Cardiac muscle cell (in vitro differentiated cells and primary cell): ENCODE measurements at places on chromosomes 6 and 20.

DNA sequence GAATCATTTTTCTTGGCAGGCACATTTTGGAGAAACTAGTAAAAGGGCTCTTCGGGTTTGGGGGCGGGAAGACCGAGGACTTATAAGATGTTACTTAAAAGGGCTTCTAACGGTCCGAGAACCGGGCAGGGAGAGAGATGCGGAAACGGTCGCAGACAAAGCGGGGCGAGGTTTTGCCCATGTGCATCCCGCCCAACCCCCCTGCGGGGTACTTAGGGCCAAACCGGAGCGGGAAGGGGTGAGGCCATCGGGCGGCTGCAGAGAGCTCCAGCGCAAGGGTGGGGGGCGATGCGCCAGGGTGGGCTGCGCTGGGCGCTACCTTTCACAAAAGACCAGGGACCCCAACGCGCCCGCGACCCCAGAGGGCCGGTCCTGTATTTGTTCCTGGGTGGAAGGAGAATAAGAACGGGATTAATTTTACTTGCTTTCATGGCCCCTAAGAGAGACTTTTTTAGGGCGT is 616 bp downstream of the TUBB start:
- DNase-seq = peak; percentile 62

DNA sequence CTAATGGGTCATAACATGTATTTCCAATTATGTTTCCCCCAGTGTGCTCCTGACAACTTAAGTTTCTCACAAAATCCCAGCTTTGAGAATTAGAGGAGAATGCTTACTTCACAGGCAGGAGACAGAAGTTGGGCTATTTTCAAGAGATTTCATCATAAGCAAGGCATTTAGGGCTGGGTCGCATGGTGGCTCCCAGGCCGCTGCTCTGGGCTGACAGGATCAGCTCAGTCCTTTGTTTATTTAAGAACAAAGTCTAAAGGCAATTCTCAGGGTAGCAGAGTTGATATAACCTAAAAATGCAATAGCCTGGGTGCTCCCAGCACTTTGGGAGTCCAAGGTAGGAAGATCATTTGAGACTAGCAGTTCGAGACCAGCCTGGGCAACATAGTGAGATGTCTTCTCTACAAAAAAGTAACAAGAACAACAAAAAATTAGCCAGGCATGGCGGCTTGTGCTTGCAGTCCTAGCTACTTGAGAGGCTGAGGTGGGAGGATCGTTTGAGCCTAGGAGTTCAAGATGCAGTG is 10.9 kb downstream of the FOXQ1 start:
- DNase-seq = peak; percentile 56

GRCh38 chr6:144742779-144743178 is 457.6 kb downstream of the UTRN start:
- no peak for DNase-seq

GRCh38 chr6:901696-902460 is 208.9 kb upstream of the EXOC2 start:
- no peak for DNase-seq

DNA sequence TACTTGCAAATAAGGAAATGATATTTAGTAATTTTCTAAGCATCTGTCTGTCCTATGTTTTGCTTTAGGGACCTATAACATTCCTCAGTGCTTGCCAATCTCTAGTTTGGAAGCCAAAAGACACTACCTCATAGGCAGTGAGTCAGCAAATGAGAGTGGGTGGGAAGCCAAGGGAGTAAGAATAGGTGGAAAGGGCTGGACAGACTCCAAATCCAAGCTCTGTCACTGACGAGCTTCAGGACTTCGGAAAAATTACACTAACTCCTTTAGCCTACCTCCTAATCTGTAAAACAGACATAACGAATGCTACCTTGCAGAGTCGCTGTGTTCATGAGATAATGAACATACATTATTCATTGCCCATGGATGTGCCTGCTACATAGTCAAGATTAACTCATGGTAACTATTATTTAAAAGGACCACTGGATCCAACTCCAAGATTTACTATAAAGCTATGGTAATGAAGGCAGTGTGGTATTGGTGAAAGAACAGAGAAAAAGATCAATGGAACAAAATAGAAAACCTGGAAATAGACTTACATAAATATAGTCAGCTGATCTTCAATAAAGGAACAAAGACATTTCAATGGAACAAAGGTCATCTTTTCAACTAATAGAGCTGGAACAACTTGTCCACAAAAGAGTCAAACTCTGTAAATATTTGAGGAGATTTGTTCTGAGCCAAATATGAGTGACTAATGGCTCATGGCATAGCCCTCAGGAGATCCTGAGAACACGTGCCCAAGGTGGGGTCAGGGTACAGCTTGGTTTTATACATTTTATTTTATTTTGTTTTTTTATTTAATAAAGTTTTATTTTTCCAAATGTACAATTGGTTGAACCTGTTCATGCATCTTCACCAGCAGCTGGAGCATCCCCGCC is 64.1 kb downstream of the FAM50B start:
- peak; percentile 97 for DNase-seq

DNA sequence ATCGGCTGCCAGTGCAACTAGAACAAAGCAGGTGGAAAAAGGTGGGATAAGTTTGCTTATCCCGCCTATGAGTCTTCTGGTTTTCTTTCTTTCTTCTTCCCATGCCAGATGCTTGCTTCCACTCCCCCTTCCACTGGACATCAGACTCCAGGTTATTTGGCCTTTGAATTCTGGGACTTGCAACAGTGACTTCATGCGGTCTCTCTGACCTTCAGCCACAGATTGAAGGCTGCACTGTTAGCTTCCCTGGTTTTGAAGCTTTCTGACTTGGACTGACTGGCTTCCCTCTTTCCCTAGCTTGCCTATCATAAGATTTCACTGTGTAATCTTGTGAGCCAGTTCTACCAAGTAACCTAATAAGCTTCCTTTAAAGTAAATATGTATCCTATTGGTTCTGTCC is 878.4 kb upstream of the GJE1 start:
- DNase-seq = no peak

GRCh38 chr6:107973594-107973993 is 15.6 kb upstream of the SEC63 start:
- DNase-seq = no peak

DNA sequence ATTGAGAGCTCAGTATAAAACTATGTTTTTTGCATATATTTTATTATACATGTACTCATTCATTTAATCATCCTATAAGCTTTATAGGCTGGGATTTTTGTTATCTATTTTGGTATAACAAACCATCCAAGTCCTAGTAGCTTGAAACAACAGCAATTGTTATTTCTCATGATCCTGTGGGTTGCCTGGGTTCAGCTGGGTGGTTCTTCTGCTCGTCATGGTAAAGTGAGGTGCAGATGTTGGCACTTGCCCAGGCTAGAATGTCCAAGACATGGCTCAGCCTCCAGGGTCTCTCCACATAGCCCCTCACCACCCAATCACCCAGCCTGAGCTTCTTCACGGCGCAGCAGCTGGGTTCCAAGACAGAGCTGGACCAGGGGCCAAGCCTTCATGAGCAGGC is 20.8 kb upstream of the TM9SF4 start:
- no peak for DNase-seq

GRCh38 chr6:16438718-16439591 is 200.6 kb downstream of the GMPR start:
- peak; percentile 15 for DNase-seq

- no peak for DNase-seq
Measured at GRCh38 chr6:158647501-158647900, 2.4 kb upstream of the SYTL3 start.

DNA sequence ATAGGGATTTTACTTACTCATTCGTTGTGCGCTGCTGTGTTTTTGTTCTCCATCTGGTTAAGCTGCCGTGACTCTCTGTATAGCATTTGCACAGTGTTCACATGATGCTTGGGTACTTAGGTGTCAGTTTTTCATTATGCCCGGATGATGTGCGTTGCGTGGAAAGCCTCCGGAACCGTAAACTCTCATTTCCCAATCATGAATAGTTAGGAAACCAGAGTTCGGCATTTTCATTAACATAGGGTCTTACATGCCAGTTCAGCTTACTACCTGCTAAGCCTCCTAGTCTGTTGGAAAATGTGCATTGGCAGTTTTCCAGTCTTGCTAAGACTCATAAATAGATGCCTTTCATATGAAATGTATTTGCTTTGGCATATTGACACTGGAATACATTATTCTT is 483.4 kb upstream of the FLRT3 start:
- DNase-seq = no peak

DNA sequence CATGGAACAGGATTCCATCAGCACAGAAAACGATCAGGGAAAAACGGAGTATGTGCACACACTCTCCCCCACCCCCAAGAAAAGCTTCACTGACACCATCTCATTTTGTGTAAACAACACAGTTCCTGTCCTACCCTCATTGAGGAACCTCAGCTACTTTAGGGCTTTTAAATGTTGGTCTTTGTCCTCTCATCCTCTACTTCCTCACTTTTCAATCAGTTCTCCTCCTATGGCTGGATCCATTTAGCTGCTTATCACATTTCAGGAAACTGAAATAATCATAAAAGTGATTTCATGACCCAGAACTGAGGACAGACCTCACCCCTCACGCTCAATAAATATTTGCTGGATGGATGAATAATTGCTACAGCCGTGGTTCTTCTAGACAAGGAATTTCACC is 33.1 kb upstream of the PNRC1 start:
- no peak for DNase-seq

- no peak for DNase-seq
Measured at GRCh38 chr6:3960754-3961361, 111.7 kb downstream of the FAM50B start.

GRCh38 chr6:42696526-42697267 is 25.7 kb downstream of the PRPH2 start:
- DNase-seq = peak; percentile 78

DNA sequence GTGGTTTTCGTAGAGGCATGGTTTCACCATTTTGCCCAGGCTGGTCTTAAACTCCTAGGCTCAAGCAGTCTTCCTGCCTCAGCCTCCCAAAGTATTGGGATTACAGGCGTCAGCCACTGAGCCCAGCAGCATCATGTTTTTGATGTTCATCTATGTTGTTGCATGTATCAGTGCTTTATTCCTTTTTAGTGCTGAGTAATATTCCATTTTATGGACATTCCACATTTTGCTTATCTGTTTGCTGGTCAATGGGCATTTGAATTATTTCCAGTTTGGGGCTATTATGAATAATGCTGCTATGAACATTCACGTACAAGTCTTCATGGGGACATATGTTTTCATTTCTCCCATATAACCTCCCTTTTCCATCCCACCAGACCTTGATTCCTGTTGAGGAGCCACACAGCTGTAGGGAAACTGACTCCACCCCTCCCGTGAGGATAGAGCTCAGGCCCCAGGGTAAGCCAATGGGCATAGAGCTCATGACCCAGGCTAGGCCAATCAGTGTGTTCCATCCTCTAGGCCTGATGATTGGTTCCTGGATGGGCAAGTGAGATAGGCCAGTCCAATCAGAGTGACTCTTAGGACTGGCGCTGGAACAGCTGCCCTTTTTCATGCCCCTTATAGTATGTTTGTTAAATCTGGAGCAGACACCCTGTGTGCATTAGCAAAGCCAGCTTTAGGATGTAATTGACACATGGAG is 49.5 kb downstream of the DLGAP4 start:
- no peak for DNase-seq

GRCh38 chr6:90468859-90469258 is 118.0 kb downstream of the MAP3K7 start:
- no peak for DNase-seq

- no peak for DNase-seq
Measured at GRCh38 chr20:22180244-22180643, 404.1 kb downstream of the FOXA2 start.

DNA sequence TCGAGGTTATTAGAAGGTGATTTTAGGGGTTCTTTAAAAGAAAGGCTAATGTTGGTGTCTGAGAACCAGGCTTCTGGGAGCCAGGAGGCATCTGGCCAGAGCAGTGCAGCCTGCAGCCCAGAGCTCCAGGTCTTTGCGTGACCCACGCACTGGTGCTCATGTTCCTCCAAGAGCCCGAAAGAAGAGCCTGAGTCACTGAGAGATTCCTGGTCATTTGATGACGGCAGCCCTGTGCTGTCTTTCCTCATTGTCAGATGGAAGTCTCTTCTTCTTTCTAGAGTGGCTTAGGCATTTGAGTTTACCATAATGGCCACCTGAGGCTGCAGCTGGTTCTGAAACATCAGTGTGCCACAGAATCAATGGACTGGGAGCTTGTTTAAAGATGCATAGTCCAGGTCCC is 46.4 kb downstream of the CD109 start:
- no peak for DNase-seq
